ENCODE measurements at places on chromosomes 6 and 20.

- DNase-seq = no peak
These were observed 432.7 kb upstream of the ARID1B start for GRCh38 chr6:156344491-156344890.

- no peak for DNase-seq
These were observed 122.3 kb downstream of the CCDC170 start for GRCh38 chr6:151616091-151616513.

DNA sequence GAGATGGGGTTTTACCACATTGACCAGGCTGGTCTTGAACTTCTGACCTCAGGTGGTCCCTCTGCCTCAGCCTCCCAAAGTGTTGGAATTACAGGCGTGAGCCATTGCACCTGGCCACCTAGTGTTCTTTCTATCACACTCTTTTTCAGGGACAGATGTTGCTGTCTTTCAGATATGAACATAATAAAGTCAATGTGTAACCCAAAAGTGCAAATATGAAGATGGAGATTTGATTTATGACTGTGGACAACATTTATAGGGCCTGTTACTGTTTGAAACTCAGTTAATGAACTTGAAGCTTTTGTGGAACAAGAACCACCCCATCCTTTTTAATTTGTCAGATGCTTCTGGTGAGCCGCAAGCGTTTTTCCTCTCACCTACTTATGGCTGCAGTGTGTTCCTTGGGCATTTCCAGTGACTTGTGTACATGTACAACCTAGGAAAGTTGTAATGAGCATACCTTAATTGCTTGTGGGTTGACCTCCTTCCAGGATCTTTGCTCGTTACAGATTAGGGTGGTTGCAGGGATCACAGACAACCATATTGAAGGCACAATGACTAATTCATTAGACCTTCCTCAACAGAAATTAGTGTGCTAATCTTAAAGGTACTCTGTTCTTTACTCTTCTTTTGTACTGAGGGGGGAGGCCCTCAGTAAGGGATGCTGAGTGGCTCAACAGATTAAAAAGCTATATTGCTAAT, 6.8 kb downstream of the TBPL1 start:
- DNase-seq = no peak

GRCh38 chr6:38018755-38019165, 199.2 kb downstream of the ZFAND3 start:
- no peak for DNase-seq

GRCh38 chr6:167098825-167099225, 24.1 kb upstream of the CCR6 start:
- no peak for DNase-seq

DNA sequence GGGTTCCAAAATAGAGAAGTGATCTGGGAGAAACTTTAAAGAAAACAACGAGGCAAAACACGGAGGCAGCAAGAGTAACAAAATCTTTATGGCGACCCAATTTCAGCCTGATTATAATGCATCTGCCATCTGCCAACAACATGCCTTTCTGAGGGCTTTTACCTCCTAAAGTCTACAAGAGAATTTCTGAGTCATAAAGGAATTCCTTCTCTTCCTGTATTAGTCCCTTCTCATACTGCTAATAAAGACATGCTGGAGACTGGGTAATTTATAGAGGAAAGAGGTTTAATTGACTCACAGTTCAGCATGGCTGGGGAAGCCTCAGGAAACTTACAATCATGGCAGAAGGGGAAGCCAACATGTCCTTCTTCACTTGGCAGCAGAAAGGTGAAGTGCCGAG, 226.6 kb downstream of the HACE1 start:
- DNase-seq = no peak

DNA sequence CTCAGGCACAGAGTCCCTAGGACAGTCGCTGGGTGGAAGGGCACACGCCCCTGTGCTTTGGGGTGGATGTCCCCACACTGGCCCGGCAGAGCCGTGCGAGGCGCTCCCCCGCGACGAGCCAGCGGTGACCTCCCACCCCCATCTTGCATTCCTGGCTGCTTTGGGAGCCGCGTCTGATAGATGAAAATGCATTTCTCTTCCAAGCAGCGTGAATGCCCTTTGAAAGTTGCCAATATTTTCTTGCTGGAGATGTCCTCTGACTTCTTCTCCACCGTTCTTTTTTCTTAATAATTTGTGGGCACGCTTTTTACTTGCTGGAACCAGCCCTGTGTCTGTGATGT, 29.9 kb downstream of the COL20A1 start:
- DNase-seq = no peak

GRCh38 chr6:42375007-42375635, 76.6 kb downstream of the TRERF1 start:
- no peak for DNase-seq

DNA sequence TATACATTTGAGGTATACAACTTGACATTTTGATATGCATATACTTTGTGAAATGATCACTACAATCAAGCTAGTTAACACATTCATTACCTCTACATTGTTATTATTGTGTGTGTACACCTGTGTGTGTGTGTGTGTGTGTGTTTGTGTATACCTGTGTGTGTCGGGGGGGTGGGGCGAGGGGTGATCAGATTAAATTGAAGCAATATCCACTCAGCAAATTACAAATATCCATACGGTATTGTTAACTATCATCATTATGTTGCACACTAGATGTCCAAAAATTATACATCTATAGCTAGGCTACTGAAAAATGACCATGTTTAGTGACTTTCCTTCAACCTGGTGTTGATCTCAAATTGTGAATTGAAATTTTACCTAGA, 1.8 kb downstream of the RHAG start:
- DNase-seq = no peak

DNA sequence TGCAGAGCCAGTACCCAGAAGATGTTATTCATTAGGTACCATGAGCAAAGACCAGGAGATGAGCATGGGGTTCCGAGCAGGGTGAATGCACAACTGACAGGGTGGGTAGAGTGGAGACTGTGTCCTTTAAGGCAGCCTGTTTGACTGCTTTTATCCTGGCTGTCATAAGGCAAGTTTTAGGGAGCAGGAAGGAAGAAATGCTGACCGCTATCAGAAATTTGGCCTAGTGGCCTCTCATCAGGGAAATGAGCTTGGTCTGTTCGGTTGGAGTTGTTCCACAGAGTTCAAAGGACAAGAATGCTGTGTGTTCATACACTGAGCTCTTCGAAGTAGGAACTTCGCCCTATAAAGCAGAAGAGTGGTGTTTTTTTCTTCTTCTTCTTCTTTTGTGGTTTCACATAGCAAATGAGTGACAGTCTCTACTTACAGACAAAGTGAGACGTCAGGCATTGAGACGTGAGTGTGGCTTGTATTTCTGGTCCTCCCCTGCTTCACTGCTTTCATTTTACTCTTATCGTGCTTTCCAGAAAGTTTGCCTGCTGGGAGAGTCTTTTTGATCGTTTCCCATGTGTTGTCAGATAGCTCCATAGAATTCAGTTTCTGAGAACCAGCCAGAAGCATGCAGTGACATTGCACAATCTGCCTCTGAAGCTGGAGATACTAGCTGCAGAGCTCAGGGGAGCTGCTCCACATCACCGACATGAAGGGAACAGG, at the start of gene CASS4:
TSS of gene CASS4 (plus strand) at position 502 of the 714 bp plus-strand sequence. CDS start at position 701, 199 bp downstream.
- peak; percentile 6 for DNase-seq

DNA sequence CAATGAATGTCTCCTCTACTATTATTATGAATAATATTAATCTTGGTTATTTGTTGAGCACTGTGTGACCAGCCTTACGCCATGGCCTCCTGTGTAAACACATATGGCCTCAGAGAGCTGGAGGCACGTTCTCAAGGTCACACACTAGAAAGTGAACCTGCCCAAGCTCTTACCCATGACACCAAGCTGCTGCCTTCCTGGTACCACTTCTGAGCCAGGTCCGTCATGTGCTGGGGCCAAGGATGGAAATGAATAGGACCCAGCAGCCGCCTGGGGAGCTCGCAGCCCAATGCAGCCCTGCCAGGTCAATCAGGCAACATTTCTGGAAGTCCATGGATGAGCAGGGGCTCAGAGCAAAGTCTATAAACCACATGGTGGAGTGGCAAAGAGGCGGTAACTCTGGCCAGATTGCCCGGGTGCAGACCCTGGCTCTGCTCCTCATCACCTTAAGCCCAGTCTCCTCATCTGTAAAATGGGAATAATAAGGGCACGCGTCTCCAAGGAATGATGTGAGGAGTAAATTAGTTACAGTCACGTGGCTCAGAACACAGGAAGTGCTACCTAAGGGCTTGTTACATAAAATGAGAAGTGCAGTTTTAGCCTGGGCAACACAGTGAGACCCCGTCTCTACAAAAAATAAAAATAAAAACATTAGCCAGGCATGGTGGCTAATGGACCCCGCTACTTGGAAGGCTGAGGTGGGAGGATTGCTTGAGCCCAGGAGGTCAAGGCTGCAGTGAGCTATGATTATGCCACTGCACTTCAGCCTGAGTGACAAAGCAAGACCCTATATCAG, 61.5 kb downstream of the JPH2 start:
- DNase-seq = no peak

DNA sequence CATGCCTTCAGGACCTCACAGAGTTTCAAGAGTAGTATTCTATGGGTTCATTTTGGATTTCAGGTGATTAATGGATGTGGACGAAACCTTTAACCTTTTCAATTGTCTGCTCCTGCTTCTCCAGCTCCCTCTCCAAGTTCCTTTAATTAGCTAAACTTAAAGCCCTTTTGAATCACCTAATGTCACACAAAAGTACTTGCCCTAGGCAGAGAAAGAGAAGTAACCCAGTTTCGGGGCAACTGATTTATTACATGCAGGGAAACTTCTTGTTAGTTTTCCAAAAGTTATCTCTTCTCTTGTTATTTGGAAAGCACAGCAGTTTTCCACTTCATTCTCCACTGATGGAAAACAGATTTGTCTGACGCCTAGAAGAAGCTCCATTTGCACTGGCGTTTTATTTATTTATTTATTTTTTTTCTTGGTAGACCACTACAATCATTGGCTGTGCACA, 407.7 kb upstream of the JARID2 start:
- DNase-seq = no peak

- DNase-seq = no peak
These were observed 11.8 kb upstream of the FOXF2 start for GRCh38 chr6:1377526-1377925.

DNA sequence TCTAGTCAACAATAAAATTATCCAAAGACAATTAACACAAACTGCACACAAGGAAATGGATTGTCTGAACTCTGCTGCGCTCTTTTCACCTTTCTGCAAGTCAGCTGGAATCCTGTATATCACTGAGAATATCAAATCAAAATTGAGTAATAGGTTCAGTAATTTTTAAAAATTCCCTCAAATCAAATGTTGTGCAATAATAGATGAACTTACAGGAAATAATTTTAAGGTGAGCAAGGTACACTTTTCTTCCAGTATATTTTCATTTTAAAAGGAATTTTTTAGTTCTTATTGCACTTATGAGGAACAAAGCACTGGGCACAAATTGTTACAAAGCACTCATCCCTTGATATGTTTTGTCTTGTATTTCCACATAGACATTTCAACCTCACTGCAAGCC, 1.2 kb downstream of the SAYSD1 start:
- DNase-seq = no peak

- no peak for DNase-seq
These were observed 691.8 kb downstream of the QKI start for GRCh38 chr6:164106345-164106769.

GRCh38 chr6:148968771-148969602, 222.2 kb downstream of the UST start:
- no peak for DNase-seq

- DNase-seq = no peak
These were observed 11.8 kb downstream of the GFRA4 start for GRCh38 chr20:3651204-3651962.

- DNase-seq = no peak
These were observed 107.5 kb downstream of the TMEM170B start for GRCh38 chr6:11645016-11645415.

DNA sequence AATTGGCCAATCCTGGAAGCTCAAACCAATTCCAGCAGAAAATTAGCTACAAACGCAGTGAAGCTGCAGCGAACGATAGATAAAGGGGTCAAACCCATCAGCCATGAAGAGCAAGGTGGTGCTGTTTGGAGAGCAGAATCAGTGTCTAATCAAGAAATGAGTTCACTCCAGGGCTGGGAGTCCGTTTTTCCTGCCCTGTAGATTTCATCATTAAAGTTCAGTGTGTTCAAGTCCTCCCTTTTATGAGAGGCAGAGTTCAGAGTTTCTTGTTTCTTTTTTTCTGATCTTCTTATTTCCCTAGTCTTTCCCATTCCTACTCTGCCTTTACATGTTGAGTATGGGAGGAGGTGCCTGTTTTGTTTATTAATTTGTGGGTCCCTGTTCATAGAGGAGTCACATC, 30.4 kb downstream of the SLC17A1 start:
- no peak for DNase-seq

DNA sequence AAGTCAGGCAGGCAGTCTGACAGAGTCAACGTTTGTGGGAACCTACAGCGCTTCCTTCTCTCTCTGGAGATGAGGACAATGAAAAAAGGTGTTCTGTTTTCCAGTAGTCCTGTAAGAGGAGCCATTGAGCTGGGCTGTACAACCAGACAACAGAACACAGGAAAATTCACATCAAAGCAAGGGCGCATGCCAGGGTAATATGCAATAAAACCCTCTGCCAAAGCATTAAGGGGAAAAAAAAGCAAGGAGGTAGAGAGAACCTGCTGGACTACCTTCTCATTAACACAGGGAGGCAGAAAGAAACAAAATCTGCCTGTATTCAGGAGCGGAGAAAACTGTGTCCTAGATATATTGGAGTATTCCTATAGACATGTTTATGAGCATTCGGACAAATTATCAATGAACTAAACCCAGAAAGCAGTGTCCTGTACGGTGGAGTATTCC, 1.3 kb downstream of the RNF24 start:
- DNase-seq = peak; percentile 4

GRCh38 chr6:51887859-51888258, 199.6 kb downstream of the PKHD1 start:
- no peak for DNase-seq

GRCh38 chr20:59010995-59011873, 4.2 kb upstream of the CTSZ start:
- no peak for DNase-seq

- DNase-seq = no peak
These were observed 197.1 kb upstream of the PLN start for GRCh38 chr6:118350881-118351430.

GRCh38 chr6:159116343-159116742, 52.9 kb upstream of the FNDC1 start:
- no peak for DNase-seq

DNA sequence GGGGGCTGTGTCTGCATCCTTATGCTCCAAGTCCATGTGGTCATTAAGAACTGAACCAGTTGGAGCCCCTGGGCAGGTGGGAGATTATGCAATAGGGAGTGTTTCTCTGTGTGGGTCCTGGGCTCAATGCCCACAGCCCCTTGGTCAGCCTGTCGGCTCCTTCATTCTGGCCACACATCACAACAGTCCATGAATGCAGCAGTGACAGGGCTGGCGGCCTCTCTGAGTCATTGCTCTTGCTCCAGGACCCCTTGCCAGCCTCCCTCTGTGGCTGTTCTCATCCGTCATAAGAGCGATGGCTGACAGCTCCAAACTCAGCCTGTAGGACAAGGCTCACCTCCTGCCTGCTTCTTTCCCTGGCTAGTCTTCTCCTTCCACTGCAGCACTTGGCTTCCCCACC, 609.5 kb upstream of the CDH4 start:
- DNase-seq = no peak

Measured in effector CD8-positive, alpha-beta T cell (primary cell).